ENCODE measurements at places on chromosomes 6 and 20.
A peak's percentile ranks its signal among the peaks of the same experiment; 100 is the strongest.

GRCh38 chr6:5529733-5530132 lies 268.4 kb downstream of the FARS2 start:
- DNase-seq = no peak

GRCh38 chr20:40686434-40686882 lies 2.6 kb downstream of the MAFB start:
- no peak for DNase-seq

GRCh38 chr6:19968201-19968600 lies 131.0 kb downstream of the ID4 start:
- no peak for DNase-seq

DNA sequence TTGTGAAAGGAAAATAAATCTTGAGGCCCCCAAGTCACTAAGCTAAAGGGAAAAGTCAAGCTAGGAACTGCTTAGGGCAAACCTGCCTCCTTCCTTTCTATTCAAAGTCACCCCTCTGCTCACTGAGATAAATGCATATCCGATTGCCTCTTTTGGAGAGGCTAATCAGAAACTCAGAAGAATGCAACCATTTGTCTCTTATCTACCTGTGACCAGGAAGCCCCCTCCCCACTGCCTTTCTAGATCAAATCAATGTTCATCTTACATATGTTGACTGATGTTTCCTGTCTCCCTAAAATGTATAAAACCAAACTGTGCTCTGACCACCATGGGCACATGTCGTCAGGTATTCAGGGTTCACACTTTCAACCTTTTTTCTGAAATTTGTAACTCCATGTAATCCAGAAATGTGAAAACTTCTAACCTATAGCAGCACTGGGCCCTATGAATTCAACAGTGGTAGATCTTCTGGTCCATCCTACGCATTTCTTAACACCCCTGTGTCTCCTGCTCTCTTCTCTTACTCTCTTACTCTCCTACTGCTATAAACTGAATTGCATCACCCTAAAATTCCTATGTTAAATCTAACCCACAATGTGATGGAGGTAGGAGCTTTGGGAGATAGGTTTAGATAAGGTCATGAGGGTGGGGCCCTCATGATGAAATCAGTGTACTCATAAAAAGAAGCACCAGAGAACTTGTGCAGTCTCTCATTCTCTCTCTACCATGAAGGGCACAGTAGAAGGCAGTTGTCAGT lies 89.3 kb downstream of the EPB41L2 start:
- no peak for DNase-seq

- DNase-seq = no peak
These were observed 43.9 kb upstream of the GGTLC1 start for GRCh38 chr20:24032400-24032898.

DNA sequence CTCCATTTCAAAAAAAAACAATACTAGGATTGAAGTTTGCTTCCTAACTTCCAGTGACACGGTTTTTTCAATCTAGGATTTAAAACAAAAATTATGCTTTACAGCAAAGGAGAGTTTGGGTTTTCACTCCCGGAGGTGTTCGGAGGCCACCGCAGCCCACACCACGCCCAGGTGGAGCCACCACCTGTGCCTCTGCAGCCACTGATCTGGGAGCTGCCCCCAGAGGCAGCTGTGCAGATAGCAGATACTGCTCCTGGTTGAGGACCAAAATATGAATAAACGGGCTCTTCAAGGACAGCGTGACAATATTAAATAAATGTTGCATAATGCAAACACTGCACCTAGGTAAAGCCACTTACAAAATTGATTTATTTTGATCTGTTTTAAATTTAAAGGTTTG lies 30.2 kb downstream of the DLL1 start:
- DNase-seq = peak; percentile 50

- no peak for DNase-seq
These were observed 27.4 kb downstream of the PMEPA1 start for GRCh38 chr20:57682184-57683101.

DNA sequence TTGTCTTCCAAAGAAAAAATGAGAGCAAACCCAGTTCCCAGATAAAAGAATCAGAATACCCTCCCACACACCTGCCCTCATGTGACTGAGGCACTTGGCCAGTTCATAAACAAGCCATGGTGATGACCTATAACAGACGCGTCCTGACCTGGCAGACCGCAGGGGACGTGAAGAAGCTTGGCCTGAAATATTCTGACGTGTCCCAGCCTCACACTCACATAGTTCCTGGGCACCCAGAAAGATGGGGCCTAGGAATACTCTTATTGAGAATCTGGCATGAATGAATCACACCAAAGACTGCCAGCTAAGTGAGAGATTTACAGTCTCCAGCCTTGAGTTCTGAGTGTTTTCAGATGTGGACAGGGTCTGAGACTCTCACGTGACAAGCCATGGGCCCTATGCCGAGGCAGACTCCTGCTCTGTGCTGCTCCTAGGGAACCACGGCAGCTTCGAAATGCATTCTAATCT lies 17.2 kb upstream of the MAP3K4 start:
- DNase-seq = no peak

DNA sequence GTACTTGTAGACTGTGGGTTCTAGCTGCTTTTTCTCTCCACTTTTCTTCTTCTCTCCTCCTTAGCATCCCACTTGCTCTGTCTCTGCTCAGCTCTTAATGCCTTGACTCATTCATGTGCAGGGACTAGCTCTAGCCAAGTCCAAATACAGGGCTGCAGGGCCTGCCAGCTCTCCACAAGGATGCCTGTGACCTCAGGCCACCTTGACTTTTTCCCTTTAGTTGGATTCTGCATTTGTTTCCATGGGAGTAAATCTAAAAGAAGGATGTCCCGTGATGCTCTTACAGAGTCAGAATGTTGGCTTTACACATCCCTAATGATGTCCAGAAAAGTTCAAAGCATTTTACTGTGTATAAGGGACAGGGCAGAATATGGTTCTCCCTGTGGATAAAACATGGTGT lies 101.8 kb upstream of the PREP start:
- no peak for DNase-seq

- no peak for DNase-seq
These were observed 251.4 kb downstream of the DLL1 start for GRCh38 chr6:170039156-170040114.

DNA sequence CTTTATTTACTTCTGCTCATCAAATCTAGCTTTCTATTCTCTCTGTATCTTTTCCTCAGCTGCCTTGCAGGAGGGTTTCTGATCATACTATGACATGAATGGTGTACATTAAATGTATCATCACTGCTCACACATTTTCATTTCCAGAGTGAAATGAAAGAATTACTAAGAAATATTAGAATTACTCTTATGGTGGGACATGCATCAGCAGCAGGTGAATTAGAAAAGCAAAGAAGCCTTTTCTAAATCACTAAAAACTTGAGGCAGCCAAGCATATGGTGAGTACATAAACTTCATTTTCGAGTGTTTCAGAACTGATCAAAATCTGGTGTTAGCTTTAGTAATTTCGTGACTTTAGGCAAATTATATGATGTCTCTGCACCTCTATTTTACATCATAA lies 23.6 kb downstream of the IL17A start:
- DNase-seq = no peak

- no peak for DNase-seq
These were observed 36.2 kb upstream of the CCDC167 start for GRCh38 chr6:37535759-37536490.

- no peak for DNase-seq
These were observed 134.5 kb downstream of the RPS12 start for GRCh38 chr6:132948889-132949288.

- no peak for DNase-seq
These were observed 164.2 kb upstream of the AKAP12 start for GRCh38 chr6:151075527-151075926.

- DNase-seq = no peak
These were observed 173.4 kb downstream of the SLC16A10 start for GRCh38 chr6:111260570-111261298.

GRCh38 chr20:63878899-63879663 lies 14.0 kb downstream of the TPD52L2 start:
- no peak for DNase-seq

DNA sequence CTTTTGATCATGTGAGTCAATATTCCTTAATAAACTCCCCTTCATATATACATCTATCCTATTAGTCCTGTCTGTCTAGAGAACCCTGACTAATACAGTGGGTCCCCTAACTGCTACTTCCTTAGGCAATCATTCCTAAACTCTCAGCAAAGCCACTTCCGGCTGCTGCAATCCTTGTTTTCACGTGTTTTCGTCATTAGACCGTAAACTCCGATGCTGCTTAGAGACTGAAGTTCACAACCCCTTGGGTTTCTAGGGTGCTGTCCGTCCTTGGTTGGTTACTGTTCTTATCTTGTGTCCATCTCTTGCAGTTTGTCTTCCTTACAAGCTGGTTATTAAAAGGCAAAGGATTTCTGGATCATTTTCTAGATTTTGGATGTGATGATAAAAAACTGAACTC lies 106.4 kb downstream of the GMPR start:
- DNase-seq = no peak

DNA sequence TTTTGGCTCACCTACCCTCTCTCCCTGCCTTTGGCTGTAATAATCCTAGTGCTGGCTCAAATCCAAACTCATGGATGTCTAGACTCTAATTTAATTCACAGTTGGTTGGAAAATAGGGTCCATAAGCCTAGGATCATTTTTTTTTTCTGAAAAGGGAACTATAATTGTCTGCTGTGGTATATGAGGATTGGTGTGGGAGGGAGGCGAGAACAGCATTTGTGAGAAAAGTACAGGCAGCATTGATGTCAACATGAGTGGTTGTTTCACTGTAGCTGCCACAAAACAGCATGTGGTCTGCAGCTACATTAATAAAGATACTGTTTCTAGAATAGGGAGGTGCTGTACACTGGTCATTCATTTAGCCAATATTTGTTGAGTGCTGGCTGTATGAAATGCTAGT lies 18.6 kb upstream of the POLR1H start:
- DNase-seq = peak; percentile 16

DNA sequence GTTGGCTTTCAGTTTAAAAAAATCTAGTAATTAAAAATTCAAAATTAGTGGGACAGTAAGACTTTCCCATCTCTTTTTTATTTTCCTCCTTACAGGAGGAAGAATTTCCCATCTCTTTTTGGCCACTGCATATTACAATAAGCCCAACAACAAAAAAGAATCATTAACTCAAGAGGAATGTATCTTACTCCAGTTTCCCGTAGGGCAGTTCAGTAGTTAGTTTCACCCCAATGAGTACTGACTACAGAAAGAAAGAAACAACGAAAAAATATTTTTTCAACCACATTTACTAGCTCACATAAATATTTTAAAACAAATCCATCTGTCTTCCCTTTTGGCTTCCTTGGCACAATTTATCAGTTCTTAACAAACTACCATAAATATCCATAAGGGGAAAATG lies 14.9 kb upstream of the BLOC1S5 start:
- DNase-seq = no peak

DNA sequence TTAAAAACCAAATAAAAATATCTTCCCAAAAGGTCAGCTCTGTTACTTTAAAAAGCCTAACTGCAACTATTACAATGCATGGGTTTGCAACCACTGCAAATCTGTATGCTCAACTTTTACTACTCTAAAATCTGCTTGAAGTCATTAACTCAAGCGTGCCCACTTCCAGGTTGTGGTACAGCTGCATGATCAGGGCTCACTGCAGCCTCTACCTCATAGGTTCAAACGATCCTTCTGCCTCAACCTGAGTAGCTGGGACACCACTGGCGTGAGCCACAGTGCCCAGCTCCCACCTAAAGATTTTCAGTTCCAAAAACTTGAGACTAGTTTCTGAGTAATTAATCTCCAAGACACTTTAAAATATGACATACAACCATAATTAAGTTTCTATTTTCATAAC lies 8.2 kb downstream of the DIDO1 start:
- DNase-seq = no peak

DNA sequence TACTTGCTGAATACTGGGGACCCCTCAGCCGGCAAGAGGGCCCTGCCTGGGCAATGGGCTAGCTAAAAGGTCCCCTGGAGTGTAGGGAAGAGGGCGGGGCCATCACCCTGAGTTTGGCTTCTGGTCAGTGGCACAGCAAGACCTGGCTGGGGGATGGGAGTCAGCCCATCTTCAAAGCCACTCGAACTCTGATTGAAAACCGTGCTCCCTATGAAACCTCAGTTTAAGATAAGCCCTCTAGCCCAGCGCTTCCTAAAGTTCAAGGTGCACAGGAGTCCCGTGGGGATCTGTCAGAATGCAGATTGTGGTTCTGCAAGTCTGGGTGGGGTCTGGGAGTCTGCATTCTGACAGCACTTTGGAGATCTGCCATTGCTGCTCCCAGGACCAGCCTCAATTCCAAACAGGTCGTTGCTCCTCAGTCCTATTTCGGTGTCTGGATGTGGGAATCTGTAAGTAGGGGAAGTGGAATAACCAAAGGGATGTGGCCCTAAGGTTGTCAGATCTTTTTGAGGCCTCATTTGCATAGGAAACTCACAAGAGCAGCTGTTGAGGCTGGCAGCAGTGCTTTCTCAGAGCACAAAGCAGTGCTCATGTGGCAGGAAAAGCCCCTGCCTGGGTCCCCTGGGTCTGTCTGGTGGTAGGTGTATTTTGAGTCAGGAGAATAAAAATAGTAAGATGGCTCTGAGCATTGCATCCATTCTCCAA lies 85.3 kb upstream of the SCP2D1 start:
- no peak for DNase-seq

- DNase-seq = no peak
These were observed 39.5 kb downstream of the DCBLD1 start for GRCh38 chr6:117521791-117522502.

- no peak for DNase-seq
These were observed 17.3 kb upstream of the CD93 start for GRCh38 chr20:23103284-23104018.

DNA sequence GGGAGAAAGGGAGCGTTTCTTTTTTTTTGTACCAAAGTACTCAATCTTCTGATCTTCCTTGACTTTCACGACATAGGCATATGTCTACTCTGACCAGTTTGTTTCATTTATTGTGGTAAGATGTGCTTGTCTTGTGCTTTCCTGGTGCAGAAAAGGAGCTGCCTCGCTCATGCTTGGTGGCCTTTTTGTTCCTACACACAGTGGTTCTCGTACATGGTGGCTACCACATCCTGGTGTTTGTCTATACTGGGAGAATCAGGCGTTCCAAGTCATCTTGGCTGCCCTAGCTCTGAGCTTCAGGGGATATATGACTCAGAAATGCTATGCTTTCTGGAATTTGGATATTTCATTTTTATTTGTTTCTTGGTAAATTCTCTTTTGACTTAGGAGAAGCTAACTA lies 31.8 kb downstream of the MYB start:
- DNase-seq = no peak

GRCh38 chr6:105022416-105022815 lies 65.5 kb downstream of the LIN28B start:
- no peak for DNase-seq

All from HEK293T (cell line).